ENCODE measurements at places on chromosomes 1 and 21.
A peak's percentile ranks its signal among the peaks of the same experiment; 100 is the strongest.

GRCh38 chr21:31345136-31345535, 1.1 kb upstream of the TIAM1 start:
- no peak for DNase-seq

- DNase-seq, result no peak
These were observed 21.1 kb downstream of the TFAP2E start for GRCh38 chr1:35594005-35594760.

GRCh38 chr1:45960930-45961715, 157.7 kb downstream of the MAST2 start:
- no peak for DNase-seq

DNA sequence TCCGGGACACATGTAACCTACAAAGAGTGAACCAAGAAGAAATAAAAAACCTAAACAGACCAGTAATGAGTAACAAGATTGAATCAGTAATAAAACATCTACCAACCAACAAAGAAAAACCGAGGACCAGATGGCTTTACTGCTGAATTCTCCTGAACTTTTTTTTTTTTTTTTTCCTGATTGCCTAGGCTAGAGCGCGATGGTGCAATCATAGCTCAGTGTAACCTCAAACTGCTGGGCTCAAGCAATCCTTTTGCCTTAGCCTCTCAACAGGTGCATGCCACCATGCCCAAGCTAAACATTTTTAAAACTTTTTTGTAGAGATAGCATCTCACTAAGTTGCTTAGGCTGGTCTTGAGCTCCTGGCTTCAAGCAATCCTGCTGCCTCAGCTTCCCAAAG, 11.2 kb upstream of the FGGY start:
- no peak for DNase-seq

DNA sequence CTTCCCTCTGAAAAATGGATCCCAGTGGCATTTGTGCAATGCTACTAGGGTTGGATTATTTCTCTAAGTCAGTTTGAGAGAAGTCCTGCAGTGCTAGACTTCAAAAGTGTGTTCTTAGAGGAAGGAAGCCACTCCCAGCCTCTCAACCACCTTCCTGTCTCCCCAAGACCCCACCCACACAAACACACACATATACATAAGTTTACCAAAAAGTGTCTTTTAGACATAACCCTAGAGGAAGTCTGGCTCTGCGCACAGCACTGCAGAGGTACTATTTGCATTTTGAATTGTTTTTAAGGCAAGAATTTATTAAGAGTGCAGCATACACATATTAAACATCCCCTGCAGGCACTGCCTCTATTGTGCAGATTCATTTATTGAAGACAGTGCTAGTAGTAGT, 127.3 kb downstream of the HHIPL2 start:
- no peak for DNase-seq

DNA sequence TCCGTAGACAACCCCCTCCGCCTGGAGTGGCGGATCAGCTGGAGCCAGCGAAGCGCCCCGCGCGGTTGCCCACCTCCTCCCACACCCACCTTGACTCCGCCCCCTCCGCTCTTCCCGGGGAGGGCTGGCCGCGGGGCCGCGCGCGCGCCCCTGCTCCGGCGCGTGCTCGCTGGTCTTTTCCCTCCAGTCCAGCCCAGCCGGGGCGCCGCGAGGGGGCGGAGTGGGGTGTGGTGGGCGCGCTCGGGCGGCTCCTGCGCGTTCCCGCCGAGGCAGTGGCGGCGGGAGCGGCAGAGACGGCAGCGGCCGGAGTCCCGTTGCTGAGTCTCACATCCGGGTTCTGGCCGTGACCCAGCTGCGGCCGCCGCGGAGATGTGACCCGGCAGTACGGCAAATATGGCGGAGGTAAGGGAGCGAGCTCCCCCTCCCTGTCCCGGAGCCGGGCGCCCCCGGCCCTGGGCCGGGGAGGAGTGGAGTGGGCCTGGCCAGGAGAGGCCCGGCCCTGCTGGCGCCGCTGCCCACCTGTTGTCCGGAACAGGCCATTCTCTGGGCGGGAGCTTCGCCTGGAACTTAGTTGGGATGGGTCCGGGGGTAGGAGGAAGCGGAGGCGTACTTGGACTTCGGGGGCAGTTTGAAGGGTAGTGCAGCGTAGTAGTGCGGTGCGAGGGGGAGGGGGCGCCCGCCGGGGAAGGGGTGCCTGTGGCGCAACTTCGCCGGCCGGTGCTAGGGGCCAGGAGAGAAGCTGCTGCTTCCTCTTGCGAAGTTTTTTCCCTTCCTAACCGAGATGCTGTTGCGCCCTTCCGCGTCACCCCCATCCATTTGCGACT, 5.4 kb downstream of the MIER1 start:
- peak; percentile 96 for DNase-seq

- DNase-seq, result no peak
These were observed 22.8 kb downstream of the AKT3 start for GRCh38 chr1:243827206-243827605.

- DNase-seq, result no peak
These were observed 53.3 kb downstream of the MTR start for GRCh38 chr1:236848274-236848923.

DNA sequence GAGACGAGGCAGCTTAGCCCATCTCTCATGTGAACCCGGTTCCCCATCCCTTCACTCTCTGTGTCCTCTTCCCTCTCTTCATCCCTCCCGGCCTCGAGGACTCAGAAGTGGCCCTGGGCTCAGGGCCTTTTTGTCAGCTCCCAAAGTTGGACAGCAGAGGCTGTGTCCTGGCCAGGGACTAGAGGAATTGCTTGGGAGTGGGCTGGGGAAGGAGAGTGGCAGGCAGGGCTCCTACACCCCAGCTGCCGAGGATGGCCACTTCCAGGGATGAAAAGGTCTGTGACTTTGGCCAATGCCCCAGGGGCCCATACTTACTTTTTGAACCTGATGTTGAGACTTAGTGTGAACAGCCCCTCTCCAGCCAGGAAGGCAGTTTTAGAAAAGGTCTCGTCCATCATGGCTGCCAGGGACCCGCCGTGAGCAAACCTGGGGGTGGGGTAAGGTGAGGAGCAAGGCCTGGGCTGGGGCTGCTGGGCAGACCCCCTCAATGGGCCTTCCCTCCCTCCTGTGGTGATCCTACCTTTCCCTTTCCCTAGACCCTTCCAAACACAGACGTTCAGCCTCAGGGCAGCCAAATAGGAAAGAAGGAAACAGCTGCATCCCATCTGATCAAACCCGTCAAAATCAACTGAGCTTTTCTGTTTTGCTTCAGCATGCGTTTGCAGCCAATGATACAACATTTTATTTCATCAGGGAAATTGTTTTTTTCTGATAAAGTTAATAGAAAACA, 5.5 kb downstream of the THEM5 start:
- DNase-seq, result no peak

GRCh38 chr1:209900734-209901133, 37.3 kb upstream of the SYT14 start:
- peak; percentile 87 for DNase-seq

DNA sequence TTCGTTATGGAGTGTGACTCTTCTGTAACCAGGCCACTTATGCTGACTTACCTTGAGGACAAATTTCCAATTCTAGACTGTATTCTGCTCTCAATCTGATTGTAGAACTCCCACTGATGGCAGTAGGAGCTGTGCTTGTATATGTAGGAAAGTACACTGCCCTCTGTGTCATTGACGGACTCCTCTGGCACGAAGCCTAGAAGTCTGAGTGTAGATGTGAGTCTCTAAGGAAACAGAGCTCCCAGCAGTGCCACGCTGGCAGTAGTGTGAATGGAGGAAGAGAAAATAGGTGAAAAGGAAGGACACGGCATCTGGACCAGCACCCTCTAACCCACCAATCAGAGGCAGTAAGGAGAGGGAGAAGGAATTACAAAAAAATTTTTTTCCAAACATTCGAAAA, 130.4 kb upstream of the ADGRL2 start:
- peak; percentile 75 for DNase-seq

DNA sequence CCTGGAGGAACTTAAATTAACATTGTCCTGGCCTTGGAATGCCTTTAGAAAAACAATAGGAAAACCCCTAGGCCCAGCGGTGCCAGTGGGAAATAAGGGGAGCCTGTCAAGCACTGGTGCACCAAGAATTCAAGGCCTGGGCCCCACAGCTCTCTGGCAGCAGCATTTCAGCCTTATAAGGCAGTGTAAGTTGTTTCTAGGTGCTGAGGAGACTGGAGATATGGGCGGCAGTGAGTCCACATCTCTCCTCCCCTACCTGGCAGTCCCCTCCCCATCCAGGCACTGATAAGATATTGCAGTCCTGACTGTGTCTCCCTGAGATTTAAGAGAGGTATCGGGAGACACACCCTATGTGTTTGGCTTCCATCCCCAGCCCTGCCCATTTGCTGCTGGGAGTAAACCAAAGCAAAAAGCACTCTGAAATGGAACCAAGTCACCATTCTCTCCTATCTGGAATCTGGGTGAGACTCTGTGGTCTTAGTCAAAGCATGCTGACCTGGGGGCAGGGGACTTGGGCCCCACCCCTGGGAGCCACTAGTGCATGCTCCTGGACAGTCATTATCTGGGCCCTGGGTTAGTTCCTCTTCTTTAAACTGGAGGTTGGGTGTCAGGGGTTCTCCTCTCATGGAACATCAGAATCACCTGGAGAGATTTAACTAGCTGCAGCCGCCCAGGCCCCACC, 30.5 kb downstream of the DEGS1 start:
- no peak for DNase-seq

DNA sequence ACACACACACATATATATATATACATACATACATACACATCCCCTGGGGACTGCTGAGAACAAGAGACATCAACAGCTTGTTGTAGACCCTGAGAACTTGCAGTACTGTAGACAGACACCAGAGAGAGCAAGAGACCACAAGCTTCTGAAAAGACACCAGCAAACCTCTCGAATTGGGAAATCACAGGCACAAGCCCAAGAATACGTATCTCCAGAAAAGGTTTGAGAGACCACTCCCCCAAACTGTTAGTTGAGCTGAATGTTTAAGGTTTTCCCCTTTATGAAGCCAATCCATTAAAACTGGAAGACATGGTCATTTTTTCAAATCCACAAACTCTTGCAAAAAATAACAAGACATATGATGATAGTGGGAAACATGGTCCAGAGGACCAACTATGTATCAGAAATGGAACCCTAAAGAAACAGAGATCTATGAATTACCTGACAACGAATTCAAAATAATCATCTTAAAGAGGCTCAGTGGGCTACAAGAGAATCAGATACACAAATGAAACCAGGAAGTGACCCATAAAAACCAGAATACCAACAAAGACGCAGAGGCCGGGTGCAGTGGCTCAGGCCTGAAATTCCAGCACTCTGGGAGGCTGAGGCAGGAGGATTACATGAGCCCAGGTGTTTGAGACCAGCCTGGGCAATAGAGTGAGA, 45.1 kb downstream of the SLC2A1 start:
- DNase-seq, result peak; percentile 63

DNA sequence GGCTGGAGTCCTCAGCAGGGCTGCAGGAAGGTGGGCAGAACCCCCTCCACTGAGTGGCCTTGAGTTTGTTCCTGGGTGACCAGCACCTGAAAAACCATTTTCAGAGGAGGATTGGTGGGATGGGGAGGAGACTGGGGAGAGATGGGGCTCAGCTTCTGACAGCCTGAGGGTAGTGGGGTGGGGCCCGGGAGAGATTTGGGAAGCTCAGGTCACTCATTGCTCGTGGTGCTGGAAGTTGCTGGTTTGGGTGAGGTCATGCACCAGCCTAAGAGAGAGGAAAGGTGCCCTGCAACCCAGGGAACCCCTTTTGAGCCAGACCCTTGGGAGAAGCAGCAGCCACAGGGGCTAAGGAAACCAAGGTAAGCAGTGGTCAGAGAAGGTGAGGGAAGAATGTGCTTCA, 100.8 kb downstream of the EBNA1BP2 start:
- no peak for DNase-seq

DNA sequence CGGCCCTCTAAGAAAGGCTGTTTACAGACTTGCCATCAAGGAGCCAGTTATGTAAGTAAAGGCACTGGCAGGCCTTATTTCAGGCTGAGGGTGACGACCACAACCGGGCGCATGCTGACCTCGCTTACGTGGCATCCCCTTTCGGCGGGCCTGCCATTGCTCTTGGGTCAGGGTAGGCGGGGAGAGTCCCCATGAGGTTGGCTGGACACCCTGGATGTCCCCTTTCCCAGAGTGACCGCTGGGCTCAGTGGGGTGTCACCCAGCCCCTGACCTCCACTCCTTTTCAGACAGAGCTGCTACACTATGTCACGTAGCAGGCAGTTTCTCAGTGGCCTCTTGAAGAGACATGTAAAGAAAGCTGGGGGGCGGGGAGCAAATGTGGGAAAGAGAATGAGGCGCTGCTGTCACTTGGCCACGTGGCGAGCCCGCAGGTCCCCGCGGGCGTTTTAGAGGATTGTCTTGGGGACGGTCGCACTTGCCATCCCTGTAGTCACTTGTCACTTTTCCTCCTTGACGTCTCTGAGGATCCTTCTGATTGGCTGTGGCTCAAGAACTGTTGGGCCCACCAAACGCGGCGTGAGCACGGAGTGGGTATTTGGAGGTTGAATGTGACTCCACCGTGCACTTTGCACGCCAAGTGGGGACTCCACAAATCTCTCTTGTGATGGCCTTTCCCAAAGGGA, 42.2 kb downstream of the SLC37A1 start:
- DNase-seq, result no peak

DNA sequence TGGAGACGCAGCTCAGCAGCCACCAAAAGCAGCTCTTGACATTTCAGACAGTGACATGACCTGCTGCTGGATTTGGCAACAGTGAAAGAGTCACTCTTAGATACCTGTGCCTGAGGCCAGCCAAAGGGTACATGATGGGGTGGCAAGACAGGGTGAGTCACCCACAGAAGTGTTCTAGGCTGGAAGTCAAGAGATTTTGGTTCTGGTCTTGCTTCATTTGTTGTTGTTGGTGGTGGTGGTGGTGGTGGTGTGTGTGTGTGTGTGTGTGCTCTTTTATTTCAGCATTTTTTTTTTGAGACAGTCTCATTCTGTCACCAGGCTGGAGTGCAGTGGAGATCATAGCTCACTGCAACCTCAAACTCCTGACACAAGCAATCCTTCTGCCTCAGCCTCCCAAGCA, 25.8 kb downstream of the SHISAL2A start:
- peak; percentile 81 for DNase-seq

GRCh38 chr1:165630629-165631341, at the start of gene MGST3:
Gene MGST3 (plus strand): TSS chr1:165631234. CDS start chr1:165649848, 18,614 bp downstream.
- peak; percentile 94 for DNase-seq

- no peak for DNase-seq
These were observed 2.4 kb downstream of the S100A5 start for GRCh38 chr1:153538315-153538821.

GRCh38 chr1:85201340-85202091, 700 bp upstream of the SYDE2 start:
- peak; percentile 57 for DNase-seq

DNA sequence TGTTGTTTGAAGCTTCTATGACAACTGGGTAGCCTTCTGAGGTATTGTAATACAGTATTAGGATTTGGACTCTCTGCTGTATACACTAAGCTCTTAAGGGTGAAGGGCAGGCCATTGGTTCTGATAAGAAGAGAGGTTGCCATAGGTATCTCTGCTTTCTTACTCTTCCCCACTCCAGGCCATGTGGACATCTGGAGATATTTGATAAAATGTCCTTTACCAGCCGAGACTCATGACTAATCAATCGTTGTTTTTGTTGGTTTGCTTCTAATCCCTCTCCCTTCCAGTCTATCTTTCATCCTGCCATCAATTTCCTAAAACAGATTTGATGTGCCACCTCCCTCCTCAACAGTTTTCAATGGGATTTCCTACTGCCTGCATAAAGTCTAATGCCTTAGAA, 64.6 kb upstream of the WDR26 start:
- DNase-seq, result peak; percentile 37

GRCh38 chr1:219041141-219041540, 132.5 kb upstream of the LYPLAL1 start:
- peak; percentile 19 for DNase-seq

Data from mammary epithelial cell (primary cell).